ENCODE measurements at places on chromosomes 13 and 19.

GRCh38 chr13:38685974-38686576, 802 bp upstream of the FREM2 start:
- no peak for DNase-seq

GRCh38 chr13:21672796-21673538, 2.1 kb downstream of the FGF9 start:
- DNase-seq = no peak

DNA sequence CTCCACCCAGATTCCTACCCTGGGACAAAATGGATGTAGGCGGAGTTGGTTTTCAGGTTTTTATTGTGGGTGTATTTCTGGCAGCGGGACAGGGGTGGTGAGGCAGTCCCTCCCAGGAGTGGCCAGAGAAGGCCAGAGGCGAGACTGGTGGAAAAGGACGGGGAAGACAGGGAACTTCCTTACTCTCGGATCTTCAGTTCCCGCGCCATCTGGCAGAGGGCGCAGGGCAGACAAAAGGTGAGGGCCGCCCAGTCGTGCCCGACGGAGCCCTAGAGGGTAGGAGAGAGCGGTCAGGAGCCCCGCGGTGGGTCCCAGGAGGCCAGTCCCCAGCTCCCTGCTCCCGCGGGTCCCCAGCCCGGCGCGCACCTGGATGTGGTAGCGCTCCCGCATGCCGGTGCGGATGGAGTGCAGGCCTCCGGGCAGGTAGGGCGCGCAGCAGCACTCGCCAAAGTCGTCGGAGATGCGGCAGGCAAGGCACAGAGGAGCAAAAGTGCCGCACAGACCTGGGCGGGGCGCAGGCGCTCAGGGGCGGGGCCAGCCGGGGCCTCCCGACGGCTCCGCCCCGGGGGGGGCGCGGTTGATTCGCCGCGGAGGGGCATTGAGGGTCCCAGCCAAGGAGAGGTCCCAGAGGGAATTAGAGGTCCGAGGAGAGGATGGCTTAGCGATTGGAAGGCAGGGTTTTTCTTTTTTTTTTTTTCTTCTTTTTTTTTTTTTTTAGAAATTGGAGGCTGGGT, 3.0 kb downstream of the CNFN start:
- DNase-seq = peak; percentile 50

DNA sequence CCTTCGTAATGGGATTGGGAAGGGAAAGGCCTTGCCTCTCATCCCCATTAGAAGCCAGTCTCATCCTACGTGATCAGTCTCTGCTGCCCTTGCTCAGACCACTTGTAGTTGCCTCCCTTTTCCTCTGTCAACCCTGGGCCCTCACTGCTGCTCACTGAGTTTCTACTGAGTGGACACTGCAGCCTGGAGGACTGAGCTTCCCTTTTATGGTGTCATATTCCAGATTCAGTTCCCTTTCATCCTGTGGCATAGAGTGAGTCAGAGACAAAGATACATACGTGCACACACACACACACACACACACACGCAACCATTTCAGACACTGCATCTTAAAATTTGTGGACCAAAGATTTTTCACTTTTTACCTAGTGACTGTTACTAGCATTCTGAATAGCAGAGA, 56.6 kb downstream of the COG3 start:
- no peak for DNase-seq

GRCh38 chr19:29429021-29429420, 96.8 kb upstream of the VSTM2B start:
- DNase-seq = no peak

- DNase-seq = no peak
Observed at GRCh38 chr13:25691654-25692053, 319.9 kb downstream of the ATP8A2 start.

DNA sequence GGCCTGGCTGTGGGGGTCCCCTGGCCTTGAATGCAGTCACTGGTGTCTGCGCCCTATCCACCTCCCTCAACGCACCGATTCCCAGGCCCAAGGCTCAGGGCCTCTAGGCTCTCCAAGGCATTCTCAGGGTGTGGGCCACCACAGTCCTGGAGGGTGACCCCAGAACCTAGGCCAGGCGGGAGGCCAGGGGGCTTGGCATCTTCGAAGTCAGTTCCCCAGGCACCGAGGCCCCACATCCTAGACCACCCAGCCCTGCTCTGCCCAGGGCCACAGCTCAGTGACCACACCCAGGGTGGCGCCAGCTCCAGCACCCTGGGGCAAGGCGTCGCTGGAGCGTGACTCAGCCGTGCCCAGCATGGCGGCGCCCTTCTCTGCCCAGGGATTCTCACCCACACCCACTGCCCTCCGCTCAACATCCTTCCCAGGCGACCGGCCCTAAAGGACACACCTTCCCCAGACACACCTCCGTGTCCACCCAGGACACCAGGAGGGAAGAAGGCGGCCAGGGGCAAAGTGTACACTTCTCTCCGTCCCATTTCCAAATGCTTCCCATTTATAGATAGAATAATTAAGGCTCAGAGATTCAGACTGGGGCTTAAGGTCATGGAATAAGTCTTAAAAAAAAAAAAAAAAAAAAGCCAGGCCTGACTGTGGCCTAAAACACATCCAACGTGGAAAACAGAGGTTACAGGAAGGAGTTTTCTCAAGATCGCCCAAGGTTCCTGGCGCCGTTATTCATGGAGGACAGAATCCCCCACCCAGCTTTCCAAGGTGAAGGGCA, 36.4 kb upstream of the NANOS3 start:
- no peak for DNase-seq

- no peak for DNase-seq
Observed at GRCh38 chr19:48252609-48253008, 3.1 kb downstream of the CARD8 start.

- DNase-seq = no peak
Observed at GRCh38 chr19:55246462-55247451, 12.1 kb downstream of the PPP6R1 start.

GRCh38 chr13:36601186-36601585, 72.6 kb upstream of the SERTM1 start:
- no peak for DNase-seq

- no peak for DNase-seq
Observed at GRCh38 chr19:55197528-55197927, 11.8 kb downstream of the PTPRH start.

DNA sequence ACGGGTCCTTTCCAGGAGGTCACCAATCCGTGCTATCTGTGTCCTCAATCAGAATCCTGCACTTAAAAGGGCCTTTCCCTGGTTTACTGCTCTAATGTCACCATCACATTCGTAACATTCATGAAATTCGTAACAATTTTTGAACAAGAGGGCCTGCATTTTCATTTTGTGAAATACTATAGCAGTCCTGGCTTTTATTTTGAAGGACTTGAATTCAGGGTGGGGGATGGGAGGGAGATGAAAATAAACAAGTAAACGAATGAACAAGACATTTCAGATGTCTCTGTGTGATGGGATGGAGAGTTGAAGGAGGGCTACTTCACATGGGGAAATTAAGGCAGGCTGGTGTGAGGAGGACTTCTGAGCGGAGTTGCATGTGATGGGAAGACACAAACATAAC, 281.0 kb downstream of the TSHZ3 start:
- DNase-seq = no peak

GRCh38 chr13:26538363-26539317, 18.8 kb upstream of the WASF3 start:
- no peak for DNase-seq

DNA sequence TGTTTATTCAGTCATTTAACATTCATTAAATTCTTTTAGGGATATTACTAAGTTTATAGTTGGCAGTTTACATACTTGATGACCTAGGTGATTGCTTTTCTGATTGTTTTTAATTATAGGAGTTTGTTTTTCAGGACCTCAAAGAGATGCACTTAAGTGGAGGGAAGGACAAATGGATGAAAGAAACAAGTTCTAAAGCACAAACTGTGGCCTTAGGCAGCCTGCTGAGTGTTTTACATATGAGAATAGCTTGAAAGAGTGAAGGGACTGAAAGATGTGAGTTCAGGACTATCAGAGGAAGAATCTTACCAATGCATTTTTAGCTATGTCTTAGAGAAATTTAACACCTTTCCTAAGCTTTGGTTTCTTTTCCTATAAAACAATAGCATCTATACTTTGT, 402.6 kb downstream of the KLF12 start:
- DNase-seq = no peak

DNA sequence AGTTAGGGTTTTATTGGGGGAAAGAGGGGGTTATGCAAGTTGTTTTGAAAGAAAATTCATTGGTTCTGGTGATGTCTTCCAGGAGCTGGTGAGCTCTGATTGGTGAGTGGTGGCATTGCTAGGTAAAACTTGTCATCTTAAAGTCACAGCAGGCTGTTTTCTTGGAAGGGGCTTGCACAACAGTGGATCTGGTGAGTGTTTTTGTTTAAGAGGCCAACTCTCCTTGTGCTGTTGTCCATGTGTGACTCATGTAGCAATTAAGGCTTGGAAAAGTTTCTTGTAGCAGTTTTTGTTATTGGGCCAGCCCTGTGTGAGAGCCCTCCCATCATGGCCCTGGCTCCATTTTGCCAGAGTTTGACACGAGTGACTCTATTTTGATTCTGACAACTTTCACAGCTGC, 109.4 kb downstream of the RFC3 start:
- DNase-seq = no peak

GRCh38 chr19:32189956-32190706, 155.3 kb upstream of the ZNF507 start:
- no peak for DNase-seq

GRCh38 chr13:29423050-29423449, 172.4 kb downstream of the SLC7A1 start:
- DNase-seq = no peak

GRCh38 chr13:33323801-33324510, 38.4 kb upstream of the STARD13 start:
- DNase-seq = no peak

- DNase-seq = no peak
Observed at GRCh38 chr13:48829536-48829935, 146.2 kb upstream of the FNDC3A start.

GRCh38 chr13:41203810-41204209, 9.4 kb upstream of the KBTBD7 start:
- no peak for DNase-seq

- no peak for DNase-seq
Observed at GRCh38 chr13:45064889-45065288, 55.4 kb upstream of the GTF2F2 start.

GRCh38 chr13:26340807-26341206, 86.9 kb downstream of the CDK8 start:
- no peak for DNase-seq

DNA sequence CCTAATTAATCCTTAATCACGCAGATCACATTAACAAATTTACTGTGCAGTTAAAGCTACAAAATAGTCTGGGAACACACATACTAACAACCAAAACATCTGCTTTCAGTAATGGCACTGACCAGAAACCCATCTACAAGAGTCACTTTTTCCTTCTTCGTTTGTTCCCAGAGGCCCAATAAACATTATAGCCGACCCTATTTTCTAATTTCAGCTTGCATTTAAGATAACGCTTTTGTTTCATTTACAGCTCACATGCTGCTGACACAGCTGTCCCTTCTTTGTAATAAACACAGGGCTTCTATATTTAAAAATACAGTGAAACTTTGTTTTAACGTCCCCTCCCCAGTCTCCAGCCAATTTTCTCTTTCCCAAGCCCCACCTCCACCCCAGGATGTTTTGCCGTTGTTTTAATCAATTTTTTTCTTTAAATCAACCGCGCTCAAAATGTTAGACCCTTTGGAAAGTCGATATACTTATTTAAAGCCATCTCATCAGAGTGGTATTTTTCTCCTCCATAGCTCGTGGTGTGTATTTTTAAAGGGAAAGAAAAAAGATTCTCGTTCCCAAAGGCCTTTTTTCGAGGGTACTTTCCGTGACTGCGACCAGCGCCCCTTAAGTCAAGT, 1.7 kb upstream of the WBP4 start:
- DNase-seq = no peak

DNA sequence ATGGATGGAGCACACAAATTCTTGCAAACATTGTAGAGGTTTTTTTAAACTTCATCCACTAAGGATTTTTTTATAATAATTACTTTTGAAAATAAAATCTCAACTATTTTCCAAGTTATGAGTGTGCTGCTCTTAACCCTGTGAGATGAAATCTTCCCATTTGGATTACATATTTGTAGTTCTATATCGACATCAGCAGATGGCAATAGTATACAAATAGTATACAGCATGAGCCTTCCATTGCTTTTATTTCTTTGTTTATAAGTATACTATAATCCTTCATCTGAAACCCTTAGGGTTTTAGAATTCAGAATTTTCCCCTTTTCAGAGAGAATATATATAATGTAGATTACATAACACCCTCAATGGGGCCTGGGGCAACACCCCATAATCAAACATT, 70.5 kb downstream of the GJA3 start:
- DNase-seq = no peak

DNA sequence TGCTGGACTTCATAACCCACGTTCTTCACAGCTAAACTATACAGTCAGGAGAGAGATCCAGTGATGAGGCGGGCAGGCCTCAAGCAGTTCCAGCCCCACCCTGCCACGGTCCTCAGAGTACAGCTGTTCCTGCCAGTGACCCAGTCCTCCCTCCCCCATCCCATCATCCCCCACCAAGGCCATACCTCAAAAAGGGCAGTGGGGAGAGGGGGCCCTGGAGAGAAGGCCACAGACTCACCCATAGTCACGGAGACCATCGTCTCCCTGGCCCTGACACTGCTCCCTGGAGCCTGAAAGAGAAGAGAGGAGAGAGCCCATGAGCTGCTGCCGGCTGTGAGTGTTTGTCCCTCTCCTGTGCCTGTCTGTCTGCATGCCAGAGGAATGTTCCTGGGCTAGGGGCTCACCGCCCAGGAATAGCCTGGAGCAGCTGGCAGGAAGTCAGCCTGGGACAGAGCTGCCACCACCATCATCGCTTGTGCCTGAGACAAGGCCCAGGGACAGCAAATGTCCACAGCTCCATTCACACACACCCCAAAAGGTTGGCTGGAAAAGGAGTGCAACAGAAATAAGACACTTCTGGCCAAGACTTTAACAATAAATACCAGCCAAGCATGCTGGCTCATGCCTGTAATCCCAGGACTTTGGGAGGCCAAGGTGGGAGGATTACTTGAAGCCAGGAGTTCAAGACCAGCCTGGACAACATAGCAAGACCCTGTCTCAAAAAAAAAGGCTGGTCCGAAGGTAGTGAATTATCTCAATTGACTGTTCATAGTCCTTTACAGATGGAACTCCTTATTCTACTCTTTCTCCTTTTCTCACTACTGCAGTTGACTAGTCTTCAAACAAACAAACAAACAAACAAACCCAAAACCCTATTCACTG, 6.4 kb downstream of the C19orf47 start:
- DNase-seq = no peak

DNA sequence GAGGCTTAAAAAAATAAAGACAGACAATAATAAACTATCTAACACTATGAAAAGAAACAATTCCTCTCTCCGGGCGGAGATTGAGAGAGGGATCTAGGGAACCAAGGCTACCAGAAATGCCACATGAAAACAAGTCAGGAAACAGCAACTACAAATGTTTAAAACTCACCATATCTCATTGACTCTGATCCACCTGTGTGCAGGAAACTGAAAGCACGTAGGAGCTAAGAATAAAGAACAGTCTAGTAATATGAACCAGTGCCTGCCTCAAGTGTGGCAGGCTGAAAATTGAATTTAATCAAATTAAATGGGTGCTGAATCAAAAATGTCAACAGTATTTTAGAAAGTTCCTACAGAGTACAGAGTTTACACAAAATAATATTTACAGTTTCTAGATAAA, 1701.0 kb downstream of the SLITRK5 start:
- DNase-seq = no peak

- no peak for DNase-seq
Observed at GRCh38 chr19:8017808-8018207, 12.4 kb upstream of the ELAVL1 start.
